ENCODE measurements at places on chromosomes 12 and 14.

GRCh38 chr14:69087061-69087461 lies 65.9 kb downstream of the DCAF5 start:
- no peak for DNase-seq

DNA sequence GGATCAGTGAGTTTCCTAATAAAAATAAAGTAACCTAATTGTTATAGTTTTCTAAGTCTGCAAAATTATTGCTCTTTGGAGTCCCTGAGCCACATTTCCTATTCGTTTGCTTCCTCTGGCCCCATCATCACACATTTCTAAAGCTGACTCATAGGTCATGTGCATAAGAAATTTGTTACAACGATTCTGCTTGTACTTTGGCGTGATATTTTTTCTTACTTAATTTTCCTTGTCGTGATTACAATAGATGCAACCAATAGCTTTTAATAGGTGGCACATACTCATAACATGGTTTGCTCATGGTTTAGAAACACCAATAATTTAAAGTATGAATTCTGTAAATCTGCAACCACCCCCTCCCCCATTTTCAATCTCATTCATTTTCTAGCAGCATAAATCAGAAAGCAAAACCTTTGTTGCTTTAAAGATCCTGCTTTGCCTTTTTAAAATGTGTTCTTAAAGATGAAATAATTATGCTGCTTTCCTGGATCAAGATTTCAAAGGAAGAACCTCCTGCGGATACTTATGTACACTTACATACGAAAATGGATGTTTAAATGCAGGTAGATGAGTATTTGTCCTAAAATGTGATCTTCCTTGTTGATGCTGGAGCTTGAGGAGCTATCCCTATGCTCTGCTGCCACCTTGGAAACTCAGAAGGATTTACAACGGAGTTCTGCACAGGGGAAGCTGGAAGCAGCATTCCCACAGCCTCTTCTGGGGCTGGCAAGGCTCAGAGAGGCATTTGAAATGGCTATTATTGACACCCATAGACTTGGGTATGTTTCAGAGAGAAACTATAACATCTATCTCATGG lies 1.7 kb upstream of the FLRT2 start:
- DNase-seq = peak; percentile 39

DNA sequence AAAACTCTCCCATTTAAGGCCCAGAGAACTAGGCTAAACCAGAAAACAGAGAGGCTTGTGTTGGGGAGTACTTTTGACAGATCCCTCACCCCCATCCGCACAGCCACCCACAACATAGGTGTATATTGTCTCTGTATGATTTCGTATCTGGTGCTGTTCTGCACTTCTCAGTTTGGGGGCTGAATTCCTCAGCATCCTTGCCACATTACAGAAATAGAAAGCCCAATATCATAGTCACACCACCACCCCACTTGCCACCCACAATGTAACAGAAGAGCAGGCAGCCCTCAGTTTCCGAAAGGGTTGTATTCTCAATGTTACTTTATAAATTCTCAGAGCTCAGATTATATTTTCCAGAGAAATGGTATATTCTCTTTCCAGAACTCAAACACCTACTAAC lies 950.9 kb downstream of the DIO2 start:
- DNase-seq = no peak

GRCh38 chr12:116577154-116577561 lies 18.0 kb downstream of the MAP1LC3B2 start:
- no peak for DNase-seq

GRCh38 chr12:1906579-1906978 lies 11.9 kb downstream of the CACNA2D4 start:
- DNase-seq = no peak

- DNase-seq = no peak
These were observed 36.1 kb upstream of the CRY1 start for GRCh38 chr12:107129315-107129930.

DNA sequence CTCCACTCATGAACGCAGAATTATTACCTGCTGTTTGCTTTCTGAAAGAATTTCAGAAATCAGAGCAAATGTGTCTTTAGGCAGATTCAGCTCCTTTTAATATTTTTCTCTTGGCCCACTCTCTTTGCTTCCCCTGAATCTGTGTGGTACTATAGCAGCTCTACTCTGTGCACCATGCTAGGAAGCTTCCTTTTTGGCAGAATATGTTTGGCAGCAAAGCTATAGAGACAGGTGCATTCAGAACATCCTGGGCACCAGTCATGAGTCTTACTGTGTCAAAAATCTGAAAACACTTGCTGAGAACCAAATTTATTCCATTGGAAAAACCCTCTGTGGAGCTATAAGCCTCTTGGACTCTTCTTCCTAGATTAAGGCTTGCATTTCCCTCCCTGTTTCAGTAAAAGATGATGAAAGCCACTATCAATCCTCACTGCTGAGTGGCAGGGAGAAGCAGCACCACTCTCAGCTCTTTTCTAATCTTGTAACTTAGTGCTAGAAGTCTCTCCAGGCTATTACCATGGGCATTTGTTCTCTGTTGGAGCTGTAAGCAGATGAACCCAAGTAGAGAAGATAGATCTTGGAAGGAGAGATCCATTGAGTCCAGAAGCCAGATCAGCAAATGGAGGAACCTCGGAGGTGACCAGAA lies 18.2 kb downstream of the CIPC start:
- no peak for DNase-seq

DNA sequence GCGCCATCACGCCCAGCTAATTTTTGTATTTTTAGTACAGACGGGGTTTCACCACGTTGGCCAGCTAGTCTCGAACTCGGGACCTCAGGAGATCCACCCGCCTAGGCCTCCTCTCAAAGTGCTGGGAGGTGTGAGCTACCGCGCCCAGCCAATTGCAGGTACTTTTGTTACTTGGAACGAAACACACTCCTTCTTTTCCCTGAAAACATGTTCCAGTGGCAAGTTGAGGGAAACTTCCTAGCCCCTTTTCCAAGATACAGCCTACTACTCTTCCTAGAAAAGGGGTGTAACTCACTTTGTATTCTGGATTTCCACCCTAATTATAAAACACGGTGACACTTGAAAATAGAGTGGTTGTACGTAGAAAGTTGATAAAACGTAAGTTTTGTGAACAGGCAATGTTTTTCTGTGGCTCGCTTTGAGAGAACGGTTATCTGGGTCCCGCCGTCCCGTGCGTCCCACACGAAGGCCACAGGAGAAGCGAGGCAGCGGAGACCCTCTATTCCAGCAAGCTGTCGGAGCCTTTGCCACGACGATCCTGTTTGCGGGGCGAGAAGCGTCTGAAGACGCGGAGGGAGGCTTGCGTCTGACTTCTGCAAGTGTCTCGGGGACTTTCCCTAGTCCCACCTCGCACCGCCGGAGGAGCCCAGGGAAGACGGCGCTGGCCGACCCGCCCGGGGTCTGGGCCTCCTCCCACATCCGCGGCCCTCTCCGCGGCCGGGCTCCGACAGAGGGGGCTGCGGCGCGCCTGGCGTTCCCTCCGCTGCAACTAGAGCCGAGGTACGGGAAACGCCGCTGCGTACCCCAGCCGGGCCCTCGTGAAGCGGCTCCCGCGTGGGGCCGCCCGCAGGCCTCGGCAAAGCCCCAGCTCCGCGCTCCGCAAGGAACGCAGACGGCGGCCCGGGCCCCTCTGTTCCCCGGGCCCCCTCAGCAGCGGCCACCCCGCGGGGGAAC lies 745 bp downstream of the CDCA4 start:
- DNase-seq = no peak

DNA sequence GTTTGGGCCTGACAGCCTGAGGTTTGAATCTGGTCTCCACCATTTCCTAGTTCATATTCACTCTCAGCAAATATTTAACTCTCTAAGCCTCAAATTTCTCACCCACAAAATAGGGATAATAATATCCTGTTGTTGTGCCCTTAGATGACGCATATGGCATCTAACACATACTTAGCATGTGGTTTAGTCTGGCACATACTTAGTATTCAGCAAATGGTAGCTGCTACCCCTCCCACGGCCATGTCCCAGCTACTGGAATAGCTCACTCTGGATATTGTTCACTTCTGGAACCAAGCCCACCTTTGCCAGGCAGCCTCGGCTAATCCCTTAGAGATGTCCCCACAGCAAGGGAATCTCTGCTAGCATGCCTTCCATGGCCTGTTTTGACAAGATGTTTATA lies 53.3 kb downstream of the BICD1 start:
- DNase-seq = no peak

DNA sequence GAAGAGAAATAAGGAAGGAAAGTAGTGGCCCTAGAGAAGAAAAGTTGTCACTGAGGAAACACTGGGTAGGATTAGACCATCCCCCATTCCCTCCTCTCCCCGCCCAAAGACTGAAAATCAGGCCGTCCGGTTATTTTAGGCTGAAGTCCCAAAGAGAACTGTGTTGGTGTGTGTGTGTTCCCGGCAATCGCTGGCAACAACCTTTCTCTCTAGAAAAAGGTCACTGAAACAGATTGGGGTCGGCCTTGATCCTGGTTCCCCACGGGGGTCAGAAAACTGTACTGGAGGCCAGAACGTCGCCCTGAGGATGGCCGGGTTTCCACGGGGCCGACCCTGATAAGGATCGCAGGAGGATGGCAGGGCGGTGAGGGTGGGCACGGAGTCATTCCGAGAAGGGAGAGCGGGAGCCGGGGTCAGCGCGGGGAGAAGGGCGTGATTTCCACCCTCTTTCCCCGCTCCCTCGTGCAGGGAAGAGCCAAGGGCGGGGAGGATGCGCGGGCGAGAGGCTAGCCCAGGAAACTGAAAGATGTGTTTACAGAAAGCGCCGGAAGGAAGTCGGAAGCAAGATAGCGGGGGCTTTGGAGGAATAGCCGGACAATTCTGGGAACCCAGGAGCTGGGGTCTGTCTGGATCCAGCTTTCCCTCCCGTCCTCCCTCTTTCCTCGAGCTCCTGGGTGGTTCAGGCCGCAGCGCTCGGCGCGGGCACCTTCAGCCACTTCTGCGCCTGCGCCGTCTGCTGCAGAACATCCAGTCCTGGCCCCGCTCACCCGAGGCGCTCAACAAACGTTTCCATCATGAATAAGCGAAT lies 25.3 kb upstream of the SPTLC2 start:
- no peak for DNase-seq

- DNase-seq = no peak
These were observed 13.9 kb upstream of the EGLN3 start for GRCh38 chr14:33964599-33965317.

GRCh38 chr12:32285489-32285888 lies 113.9 kb upstream of the FGD4 start:
- DNase-seq = no peak

- no peak for DNase-seq
These were observed at the start of gene CPNE6 for GRCh38 chr14:24071144-24071697. Gene CPNE6, plus strand, starts transcription at chr14:24071562. Its CDS starts 1,375 bp downstream, at chr14:24072937.

DNA sequence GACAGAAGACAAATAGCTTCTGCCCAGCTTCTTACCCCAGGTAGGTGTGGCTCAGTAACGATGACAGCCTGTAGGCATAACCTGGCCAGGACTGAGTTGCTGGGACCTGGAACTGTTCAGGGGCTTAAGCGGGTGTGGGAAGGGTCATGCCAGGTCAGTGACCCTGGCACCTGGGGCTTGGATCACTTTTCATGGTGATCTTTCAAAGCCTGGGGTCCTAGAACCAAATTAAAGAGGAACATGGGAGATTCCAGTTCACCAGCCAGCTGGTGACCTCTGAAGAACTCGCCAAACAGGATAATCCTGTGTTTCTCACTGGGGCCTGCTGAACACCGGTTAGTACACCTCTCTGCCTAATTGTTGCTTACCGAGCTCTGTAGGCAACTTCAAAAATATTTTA lies 102.6 kb upstream of the LMNTD1 start:
- DNase-seq = no peak

- DNase-seq = no peak
These were observed 26.9 kb downstream of the FBXW8 start for GRCh38 chr12:116937640-116938039.

DNA sequence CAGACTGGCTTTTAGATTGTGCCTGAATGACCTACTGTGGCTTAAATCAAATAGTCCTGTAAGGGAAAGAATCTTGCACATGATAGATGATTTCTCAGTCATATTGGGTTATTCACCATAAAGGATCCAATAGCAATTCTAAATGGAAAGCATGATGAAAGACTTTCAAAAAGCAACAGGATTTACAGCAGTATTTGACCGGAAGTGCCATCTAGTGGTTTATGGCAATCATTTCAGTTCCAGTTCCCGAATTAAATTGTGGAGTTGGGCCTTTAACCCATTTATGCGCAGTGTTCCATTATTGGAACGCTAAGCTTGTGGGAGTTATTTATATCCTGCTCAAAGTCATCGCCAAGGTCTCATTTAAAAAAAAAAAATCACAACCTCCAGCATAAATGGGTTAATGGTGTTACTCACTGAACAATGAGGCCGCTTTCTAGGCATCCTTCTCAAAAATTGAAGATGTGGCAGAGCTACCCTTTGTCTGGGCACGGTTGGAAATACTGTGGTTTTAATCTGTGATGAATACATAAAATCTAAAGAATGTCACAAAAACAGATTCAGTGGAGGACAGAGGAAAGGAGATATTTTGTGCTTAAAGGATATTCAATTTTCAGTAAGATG lies 60.8 kb upstream of the REP15 start:
- peak; percentile 4 for DNase-seq

DNA sequence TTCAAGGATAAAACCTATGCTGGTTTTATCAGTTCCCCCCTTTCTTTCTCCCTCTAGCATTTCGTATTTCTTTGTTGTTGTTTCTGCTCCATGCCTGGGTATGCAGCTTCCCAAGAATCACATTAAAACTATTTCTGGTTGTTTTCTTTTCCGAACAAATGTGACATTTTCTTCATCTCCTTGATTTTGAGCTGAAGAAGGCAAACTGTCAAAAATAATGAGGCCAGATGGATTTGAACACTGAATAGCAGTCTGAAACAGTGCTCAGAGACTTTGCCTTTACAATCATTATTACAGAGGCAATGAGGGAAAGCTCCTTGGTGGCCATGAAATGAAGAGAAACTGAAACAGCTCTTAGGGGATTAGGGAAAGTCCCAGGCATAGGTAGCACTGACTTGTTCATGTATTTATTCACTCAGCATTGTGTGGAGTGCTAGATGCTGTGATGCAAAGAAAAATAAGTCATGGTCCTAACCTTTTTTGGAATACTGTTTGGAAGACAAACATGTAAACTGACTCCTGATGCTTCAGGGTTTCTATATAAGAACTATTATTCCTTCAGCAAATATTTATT lies 319.5 kb downstream of the FUT8 start:
- no peak for DNase-seq

GRCh38 chr14:55139696-55140509 lies 10.9 kb downstream of the LGALS3 start:
- no peak for DNase-seq

- peak; percentile 54 for DNase-seq
These were observed 449.9 kb downstream of the DPF3 start for GRCh38 chr14:72443991-72444441.

DNA sequence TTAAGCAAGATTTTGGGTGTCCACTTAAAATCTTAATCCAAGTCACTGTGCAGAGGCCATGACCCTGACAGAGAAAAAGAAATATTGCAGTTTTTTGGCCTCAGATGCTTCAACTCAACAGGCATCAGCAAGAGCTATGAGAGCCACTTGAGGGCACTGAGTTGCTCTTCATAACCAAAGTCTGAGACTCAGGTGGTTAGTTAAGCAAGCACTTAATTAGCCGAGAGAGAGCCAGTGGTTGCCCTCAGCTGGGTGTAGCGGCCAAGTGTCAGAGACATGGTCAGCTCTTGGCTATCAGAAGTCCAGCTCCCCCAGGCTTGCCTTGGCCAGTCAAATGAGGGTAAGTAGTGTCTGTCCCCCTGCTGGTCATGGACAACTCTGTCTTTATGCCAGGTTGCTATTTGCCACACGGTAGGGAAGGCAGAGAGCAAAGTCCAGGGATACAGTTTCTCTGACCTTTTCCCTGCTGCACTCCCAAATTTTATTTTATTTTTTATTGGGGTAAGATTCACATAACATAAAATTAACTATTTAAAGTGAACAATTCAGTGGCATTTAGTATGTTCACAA lies 9.0 kb upstream of the KRT71 start:
- no peak for DNase-seq

GRCh38 chr12:50517421-50518048 lies 12.8 kb downstream of the DIP2B start:
- no peak for DNase-seq
